ENCODE measurements at places on chromosomes 16 and 17. TPM values are rescaled to one million over a fixed set of nuclear protein-coding genes. Genes with fewer than 3 reads are reported as not detected.

The FAM117A gene
- 20.8 TPM for total RNA-seq

The IRF8 gene
- 24.0 TPM for total RNA-seq

The TBC1D3I gene
- total RNA-seq: 0.31 TPM

The TMC8 gene
- total RNA-seq: 278 TPM

The KCNAB3 gene
- 8.8 TPM for total RNA-seq

The TEX14 gene
- total RNA-seq: 0.18 TPM

GRCh38 chr16:14070555-14070876 is 603 bp upstream of the MRTFB start:
- DNase-seq: no peak

GRCh38 chr16:14249291-14250032 is 178.3 kb downstream of the MRTFB start:
- DNase-seq: peak; percentile 67
